Smooth muscle cell of the pulmonary artery (primary cell): ENCODE measurements at places on chromosomes 1 and 21. TPM values are rescaled to one million over a fixed set of nuclear protein-coding genes. Genes with fewer than 3 reads are reported as not detected.

HEYL gene
- 0.30 and 3.1 TPM in 2 replicates for total RNA-seq

SRSF10 gene
- total RNA-seq = 60.0 and 72.1 TPM in 2 replicates

WNT9A gene
- total RNA-seq = 0.59 and 1.3 TPM in 2 replicates

DYNLT5 gene
- 0.46 and 0.65 TPM in 2 replicates for total RNA-seq

TTC22 gene
- not detected in 2 replicates for total RNA-seq

ZMYND12 gene
- 1.3 and 1.9 TPM in 2 replicates for total RNA-seq

PROK1 gene
- total RNA-seq = not detected in 2 replicates

IRF6 gene
- total RNA-seq = 2.7 and 4.1 TPM in 2 replicates

RPTN gene
- total RNA-seq = not detected in 2 replicates

FHAD1 gene
- total RNA-seq = 0.03 TPM in 1 of 2 replicates, not detected in the other

SPRR2A gene
- total RNA-seq = not detected in 2 replicates

TINAGL1 gene
- total RNA-seq = 133 and 442 TPM in 2 replicates

ROR1 gene
- total RNA-seq = 12.6 and 16.6 TPM in 2 replicates

PCAT6 gene
- 0.85 and 1.7 TPM in 2 replicates for total RNA-seq

IGSF21 gene
- not detected in 2 replicates for total RNA-seq

LDLRAD2 gene
- 0.13 TPM in 1 of 2 replicates, not detected in the other for total RNA-seq

TNNI3K gene
- not detected in 2 replicates for total RNA-seq

NTRK1 gene
- total RNA-seq = 0.03 and 0.07 TPM in 2 replicates

HSD17B7 gene
- total RNA-seq = 19.5 and 19.8 TPM in 2 replicates

RNU5D-1 gene
- total RNA-seq = not detected in 2 replicates

GSTM1 gene
- not detected in 2 replicates for total RNA-seq

LAMB3 gene
- 40.1 and 52.3 TPM in 2 replicates for total RNA-seq

LCE1C gene
- not detected in 2 replicates for total RNA-seq

TNFRSF9 gene
- 0.07 and 0.30 TPM in 2 replicates for total RNA-seq

CLCA4 gene
- total RNA-seq = not detected in 2 replicates

NR1I3 gene
- total RNA-seq = not detected in 2 replicates

CLDN17 gene
- total RNA-seq = not detected in 2 replicates

PRDM15 gene
- 5.8 and 6.4 TPM in 2 replicates for total RNA-seq

NPHS2 gene
- not detected in 2 replicates for total RNA-seq

PTPRF gene
- total RNA-seq = 212 and 364 TPM in 2 replicates
